Activated CD4-positive, CD25-positive, alpha-beta regulatory T cell (primary cell): ENCODE measurements at places on chromosomes 3 and 15.

GRCh38 chr3:181290941-181291340, 301.4 kb upstream of the DNAJC19 start:
- no peak for DNase-seq

DNA sequence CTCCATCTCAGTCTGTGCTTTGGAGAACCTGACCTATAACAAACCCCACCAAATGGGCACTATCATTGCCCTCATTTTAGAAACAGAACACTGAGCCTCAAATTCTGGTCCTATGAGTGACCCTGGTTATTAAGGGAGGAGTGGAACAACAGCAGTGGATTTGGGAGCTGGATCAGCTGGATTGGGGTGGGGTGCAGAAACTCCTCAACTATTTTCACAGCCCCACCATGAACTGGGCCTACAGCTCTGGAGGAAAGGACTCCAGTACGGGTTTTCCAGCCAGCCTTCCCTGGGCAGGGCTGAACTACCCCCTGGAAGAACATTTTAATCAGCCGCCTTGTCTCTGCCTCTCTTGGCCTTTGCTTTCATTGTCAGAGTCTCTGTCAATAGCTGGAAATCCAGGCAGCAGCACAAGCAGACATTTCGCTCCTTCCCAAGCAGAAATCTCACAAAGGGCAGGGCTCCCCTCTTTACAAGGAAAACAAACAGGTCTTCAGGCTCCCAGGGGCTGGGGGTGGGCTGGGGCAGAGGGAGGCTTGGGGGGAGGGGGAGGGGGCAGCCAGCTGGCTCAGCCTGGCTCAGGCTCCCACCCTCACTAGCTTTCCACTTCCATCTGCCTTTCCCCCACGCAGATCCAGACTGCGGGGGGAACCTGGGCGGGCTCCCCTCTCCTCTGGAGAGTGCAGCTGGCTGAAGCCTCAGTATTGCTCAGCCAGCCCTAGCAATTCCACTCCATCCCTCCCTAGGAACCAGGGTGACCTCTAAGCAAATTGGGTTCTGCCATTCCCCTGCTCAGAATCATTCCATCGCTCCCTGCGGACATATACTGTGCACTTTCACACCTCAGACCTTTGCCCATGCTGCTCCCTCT, 13.7 kb upstream of the TLE3 start:
- DNase-seq: no peak

DNA sequence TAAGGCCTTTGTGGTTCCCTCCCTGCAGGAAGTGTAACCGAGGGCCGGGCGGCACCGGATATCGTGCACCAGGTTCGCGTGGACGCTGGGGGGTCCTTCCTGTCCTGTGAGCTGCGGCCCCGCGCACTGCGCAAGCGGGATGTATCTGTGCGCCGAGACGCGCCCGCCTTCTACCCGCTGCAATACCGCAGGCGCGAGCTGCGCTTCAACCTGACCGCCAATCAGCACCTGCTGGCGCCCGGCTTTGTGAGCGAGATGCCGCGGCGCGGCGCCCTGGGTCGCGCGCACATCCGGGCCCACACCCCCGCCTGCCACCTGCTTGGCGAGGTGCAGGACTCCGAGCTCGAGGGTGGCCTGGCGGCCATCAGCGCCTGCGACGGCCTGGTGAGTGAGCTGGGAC, 35.9 kb downstream of the SAXO2 start:
- DNase-seq: peak; percentile 39

- DNase-seq: no peak
Observed at GRCh38 chr3:69983546-69984265, 15.8 kb upstream of the SAMMSON start.

DNA sequence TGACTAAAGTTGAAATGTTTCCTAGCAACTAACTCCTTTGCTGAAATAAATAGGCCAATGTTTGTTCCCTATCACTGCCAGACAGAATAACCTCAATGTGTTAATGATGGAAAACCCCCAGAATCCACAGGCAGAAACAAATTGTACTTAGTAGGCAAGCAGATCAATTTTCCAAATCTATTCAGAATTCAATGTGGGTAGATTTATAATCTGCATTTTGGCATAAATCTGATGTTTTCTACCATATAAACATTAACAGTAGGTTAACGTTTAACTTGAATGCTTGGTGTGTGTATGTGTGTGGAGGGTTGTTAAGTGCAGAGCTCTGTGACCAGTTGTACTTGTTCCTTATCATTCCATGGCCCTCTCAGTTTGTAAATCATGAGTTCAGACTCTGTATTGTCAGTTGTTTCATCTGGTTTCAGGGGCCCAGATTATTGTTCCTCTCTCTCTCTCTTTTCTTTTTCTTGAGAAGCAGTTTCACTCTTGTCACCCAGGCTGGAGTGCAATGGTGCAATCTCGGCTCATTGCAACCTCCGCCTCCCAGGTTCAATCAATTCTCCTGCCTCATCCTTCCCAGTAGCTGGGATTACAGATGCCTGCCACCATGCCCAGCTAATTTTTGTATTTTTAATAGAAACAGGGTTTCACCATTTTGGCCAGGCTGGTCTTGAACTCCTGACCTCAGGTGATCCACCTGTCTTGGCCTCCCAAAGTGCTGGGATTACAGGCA, 32.8 kb downstream of the PLSCR1 start:
- DNase-seq: no peak

DNA sequence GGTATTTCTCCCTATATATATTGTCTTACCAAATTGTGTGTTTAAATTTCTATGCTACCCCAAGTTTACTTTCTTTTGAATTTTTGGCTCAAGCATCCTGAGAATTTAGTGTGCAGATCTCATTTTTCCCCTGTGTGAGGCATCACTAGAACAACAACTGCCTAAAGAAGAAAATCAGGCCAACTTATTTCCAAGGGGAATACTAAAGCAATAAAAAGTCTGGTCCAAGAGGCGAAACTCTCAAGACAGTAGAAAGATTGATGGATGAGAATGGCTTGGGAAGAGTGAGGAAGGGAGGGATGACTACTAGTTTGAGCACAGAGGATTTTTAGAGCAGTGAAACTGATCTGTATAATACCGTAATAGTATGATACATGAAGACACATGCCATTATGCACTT, 86.3 kb upstream of the CFAP20DC start:
- DNase-seq: no peak
